ENCODE measurements at places on chromosomes 13 and 19. TPM values are rescaled to one million over a fixed set of nuclear protein-coding genes. Genes with fewer than 3 reads are reported as not detected.

GRCh38 chr13:39297664-39298171 is 259.5 kb downstream of the NHLRC3 start:
- H3K4me3 ChIP-seq = no peak overlapping the region
- no peaks in the 10 kb centered on the region for H3K4me1 ChIP-seq
- H3K36me3 ChIP-seq = no peaks in the 10 kb centered on the region
- DNase-seq = no peak

GRCh38 chr13:20340759-20341171 is 108.6 kb upstream of the GJB6 start:
- no peaks in the 10 kb centered on the region for H3K36me3 ChIP-seq
- no peaks in the 10 kb centered on the region for H3K27me3 ChIP-seq
- no peaks in the 10 kb centered on the region for H3K4me1 ChIP-seq
- H3K4me3 ChIP-seq = no peak overlapping the region
- no peak overlapping the region for H3K27ac ChIP-seq

Gene ZNF506
- total RNA-seq = 57.9 TPM

DNA sequence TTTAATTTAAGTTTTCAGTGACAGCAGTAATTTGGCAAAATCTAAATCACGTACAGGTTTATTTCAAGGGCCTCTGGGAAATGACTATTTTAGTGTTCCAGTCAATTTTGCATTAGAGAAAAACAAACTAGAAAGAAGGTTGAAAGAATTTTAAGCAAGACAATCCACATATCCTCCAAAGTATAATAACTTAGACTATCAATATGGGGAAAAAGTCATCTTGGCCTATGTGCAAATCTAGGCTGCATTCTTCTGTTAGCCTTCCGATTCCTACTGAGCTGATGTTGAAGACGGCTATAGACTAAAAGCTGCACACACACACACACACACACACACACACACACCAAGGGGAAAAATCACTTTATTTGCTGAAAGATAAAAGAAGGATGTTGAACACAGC is 81.3 kb downstream of the SLITRK6 start:
- no peak overlapping the region for H3K4me3 ChIP-seq
- H3K4me1 ChIP-seq = no peaks in the 10 kb centered on the region
- no peak for DNase-seq
- H3K27ac ChIP-seq = no peak overlapping the region
- no peaks in the 10 kb centered on the region for H3K36me3 ChIP-seq
- H3K27me3 ChIP-seq = no peaks in the 10 kb centered on the region

DNA sequence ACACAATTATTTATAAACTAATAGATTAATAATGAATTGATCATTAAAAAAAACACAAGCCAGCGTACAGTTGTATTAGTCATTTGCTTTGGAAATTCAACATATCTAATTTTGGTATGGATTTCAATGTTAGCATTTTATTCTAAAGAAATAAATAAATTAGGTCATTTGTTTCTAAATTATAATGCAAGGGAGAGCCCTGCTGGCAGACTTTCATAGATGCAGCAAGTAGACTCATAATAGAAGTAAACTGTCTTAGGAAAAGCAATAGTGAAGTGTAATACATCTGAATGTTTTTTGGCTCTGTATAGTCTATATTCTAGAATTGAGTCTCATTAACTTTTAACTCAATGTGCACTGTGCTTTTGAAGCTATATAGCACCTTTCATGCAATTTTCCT is 982.4 kb upstream of the MIR17HG start:
- H3K27ac ChIP-seq = no peak overlapping the region
- DNase-seq = no peak
- H3K4me3 ChIP-seq = no peak overlapping the region
- H3K27me3 ChIP-seq = no peaks in the 10 kb centered on the region

DNA sequence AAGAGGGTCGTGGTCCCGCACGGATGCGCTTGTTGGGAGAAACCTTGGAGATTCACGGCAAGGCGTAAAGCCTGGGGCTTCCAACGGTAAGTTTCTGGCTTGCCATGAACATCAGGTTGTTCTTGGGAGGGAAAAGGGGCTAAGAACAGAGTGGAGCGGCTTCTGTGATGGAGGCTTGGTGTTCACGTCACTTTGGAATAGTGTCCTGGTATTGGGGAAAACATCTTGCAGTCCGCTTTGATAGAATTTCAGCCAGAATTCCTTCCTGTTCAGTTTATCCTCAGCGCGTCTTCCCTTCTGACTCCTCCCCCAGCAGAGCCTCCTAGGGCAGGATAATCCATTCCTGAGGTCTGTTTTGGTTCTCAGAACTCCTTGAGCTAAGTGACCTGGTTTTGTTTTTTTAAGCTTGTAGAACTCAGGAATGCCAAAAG is 2.0 kb downstream of the KCTD15 start:
- peak; percentile 61 for DNase-seq
- H3K4me3 ChIP-seq = peak overlapping the region; percentile 20
- no peaks in the 10 kb centered on the region for H3K27me3 ChIP-seq
- H3K4me1 ChIP-seq = peaks cover 22% of the 10 kb centered on the region
- H3K27ac ChIP-seq = peak overlapping the region; percentile 88

GRCh38 chr19:32287811-32288227 is 57.6 kb upstream of the ZNF507 start:
- peak; percentile 45 for DNase-seq
- H3K27ac ChIP-seq = no peak overlapping the region
- no peaks in the 10 kb centered on the region for H3K27me3 ChIP-seq
- H3K36me3 ChIP-seq = no peaks in the 10 kb centered on the region

DNA sequence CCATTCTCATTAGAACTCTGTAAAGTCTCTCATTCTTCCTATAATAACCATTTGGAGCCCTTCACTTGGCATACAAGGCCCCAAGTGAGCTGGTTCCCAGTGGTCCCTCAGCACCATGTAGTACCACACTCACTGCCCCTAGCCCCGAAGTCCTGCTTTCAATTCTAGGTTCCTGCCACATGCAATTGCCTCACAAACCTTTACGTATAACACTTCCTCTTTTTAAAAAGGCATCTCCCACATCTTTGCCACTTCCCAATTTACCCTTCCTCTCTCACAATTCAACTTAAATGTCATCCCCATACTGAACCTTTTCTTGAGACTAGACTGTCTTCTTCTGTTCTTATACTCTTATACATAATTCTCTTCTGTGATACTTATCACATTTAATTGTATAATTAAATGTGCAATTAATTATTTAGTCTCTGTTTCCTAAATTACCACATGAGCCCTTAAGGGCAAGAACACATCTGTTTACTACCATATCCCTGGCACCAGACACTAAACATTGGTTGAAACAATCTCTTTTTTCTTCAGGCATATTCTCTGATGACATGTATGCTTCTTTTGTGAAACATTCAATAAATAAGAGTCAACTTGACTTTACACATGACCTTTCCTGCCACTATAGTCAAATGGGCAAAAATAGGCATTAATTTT is 304.0 kb downstream of the SPRY2 start:
- H3K27ac ChIP-seq = no peak overlapping the region
- no peaks in the 10 kb centered on the region for H3K27me3 ChIP-seq
- H3K36me3 ChIP-seq = no peaks in the 10 kb centered on the region
- DNase-seq = no peak

DNA sequence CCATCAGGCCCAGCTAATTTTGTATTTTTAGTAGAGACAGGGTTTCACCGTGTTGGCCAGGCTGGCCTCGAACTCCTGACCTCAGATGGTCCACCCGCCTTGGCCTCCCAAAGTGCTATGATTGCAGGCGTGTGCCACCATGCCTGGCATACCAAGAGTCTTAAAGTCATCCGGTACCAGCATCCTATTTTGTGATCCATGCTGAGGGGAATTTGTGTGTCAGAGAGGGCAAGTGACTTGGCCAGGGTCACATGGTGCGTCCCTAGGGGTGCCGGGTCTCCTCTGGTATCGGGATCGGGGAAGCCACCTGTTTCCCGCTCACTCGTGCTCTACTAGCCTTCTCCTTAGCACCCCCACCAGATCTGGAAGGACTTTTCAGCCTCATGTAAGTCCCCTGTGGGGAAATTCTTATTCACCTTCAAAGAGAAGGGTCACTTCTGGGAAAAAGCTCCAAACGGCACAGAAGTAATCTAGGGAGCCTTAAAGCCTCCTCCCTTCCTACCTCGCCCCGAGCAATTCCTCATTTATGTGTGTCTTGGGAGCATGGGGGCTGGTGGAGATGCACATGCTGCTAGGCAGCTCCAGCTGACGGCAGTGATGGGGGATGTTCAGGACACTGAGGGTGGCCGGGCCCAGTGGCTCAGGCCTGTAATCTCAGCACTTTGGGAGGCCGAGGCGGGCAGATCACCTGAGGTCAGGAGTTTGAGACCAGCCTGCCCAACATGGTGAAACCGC is 6.1 kb upstream of the ANKLE1 start:
- peaks cover 55% of the 10 kb centered on the region for H3K36me3 ChIP-seq
- H3K4me1 ChIP-seq = no peaks in the 10 kb centered on the region
- H3K27me3 ChIP-seq = no peaks in the 10 kb centered on the region
- H3K27ac ChIP-seq = no peak overlapping the region
- no peak for DNase-seq

- no peaks in the 10 kb centered on the region for H3K36me3 ChIP-seq
- no peak overlapping the region for H3K4me3 ChIP-seq
- no peaks in the 10 kb centered on the region for H3K27me3 ChIP-seq
- no peak overlapping the region for H3K27ac ChIP-seq
- H3K4me1 ChIP-seq = no peaks in the 10 kb centered on the region
- DNase-seq = no peak
These were observed 421.0 kb upstream of the MIR17HG start for GRCh38 chr13:90926459-90926858.

GRCh38 chr13:51902776-51903175 is 41.0 kb downstream of the CCDC70 start:
- no peaks in the 10 kb centered on the region for H3K36me3 ChIP-seq
- no peak overlapping the region for H3K27ac ChIP-seq
- H3K4me3 ChIP-seq = no peak overlapping the region
- no peaks in the 10 kb centered on the region for H3K4me1 ChIP-seq
- H3K27me3 ChIP-seq = no peaks in the 10 kb centered on the region
- no peak for DNase-seq

DNA sequence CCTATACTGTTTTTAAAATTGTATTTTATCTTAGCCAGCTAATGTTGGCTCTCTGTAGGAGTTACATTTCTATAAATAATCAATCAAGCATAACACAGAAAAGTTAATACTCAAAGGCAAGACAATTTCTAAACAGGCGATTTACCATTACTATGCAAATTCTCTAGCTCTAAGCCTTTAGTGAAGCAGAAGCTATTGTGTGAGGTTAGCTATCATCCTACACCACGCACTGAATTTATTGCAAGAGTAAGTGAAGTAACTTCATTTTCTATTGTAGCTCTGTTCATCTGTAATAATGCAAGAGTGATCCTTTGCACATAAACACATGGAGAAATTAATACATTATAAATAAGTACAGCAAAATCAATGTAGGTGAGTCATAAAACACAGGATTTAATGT is 439.3 kb downstream of the PCDH9 start:
- no peak overlapping the region for H3K27ac ChIP-seq
- H3K4me3 ChIP-seq = no peak overlapping the region
- H3K36me3 ChIP-seq = no peaks in the 10 kb centered on the region
- no peaks in the 10 kb centered on the region for H3K27me3 ChIP-seq

Gene ZC3H4
- 26.4 TPM for total RNA-seq

Gene GPX4
- total RNA-seq = 444 TPM

GRCh38 chr19:313988-314815 is 23.0 kb upstream of the PLPP2 start:
- DNase-seq = no peak
- no peak overlapping the region for H3K4me3 ChIP-seq
- peaks cover 18% of the 10 kb centered on the region for H3K36me3 ChIP-seq
- no peak overlapping the region for H3K27ac ChIP-seq

Gene ABHD17A
- total RNA-seq = 89.1 TPM

Gene KIR2DL4
- not detected for total RNA-seq

Gene ZSWIM9
- total RNA-seq = 5.4 TPM

Gene TRPC4
- total RNA-seq = 0.24 TPM

- H3K27ac ChIP-seq = no peak overlapping the region
- DNase-seq = no peak
- no peaks in the 10 kb centered on the region for H3K36me3 ChIP-seq
- H3K27me3 ChIP-seq = no peaks in the 10 kb centered on the region
- H3K4me1 ChIP-seq = no peaks in the 10 kb centered on the region
- no peak overlapping the region for H3K4me3 ChIP-seq
These were observed 2.8 kb upstream of the A1BG start for GRCh38 chr19:58355908-58356765.

- no peak overlapping the region for H3K4me3 ChIP-seq
- H3K36me3 ChIP-seq = no peaks in the 10 kb centered on the region
- DNase-seq = no peak
- peak overlapping the region; percentile 32 for H3K27ac ChIP-seq
- H3K27me3 ChIP-seq = no peaks in the 10 kb centered on the region
These were observed 526.6 kb downstream of the KLF12 start for GRCh38 chr13:73607489-73608156.

Gene ZNF765
- 14.2 TPM for total RNA-seq

DNA sequence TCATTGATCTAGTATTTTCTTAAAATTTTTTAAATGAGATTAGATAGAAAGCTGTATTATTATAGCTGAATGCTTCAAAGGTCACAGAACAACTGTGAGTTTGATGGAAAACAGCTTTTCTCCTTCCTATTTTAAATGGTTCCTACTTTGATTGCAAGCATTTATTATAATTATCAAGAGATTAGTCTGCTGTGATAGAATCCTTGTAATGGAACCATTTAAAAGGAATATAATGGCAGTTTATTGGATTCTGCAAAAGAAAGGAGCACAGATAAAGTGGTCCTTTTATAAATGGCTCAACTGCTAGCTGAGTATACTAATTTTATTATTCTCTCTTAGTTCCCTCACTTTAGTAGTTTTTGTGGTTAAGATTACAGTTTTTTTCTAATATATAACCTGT is 87.0 kb downstream of the MAB21L1 start:
- H3K27me3 ChIP-seq = no peaks in the 10 kb centered on the region
- H3K36me3 ChIP-seq = no peaks in the 10 kb centered on the region
- no peaks in the 10 kb centered on the region for H3K4me1 ChIP-seq
- H3K4me3 ChIP-seq = no peak overlapping the region
- H3K27ac ChIP-seq = no peak overlapping the region

DNA sequence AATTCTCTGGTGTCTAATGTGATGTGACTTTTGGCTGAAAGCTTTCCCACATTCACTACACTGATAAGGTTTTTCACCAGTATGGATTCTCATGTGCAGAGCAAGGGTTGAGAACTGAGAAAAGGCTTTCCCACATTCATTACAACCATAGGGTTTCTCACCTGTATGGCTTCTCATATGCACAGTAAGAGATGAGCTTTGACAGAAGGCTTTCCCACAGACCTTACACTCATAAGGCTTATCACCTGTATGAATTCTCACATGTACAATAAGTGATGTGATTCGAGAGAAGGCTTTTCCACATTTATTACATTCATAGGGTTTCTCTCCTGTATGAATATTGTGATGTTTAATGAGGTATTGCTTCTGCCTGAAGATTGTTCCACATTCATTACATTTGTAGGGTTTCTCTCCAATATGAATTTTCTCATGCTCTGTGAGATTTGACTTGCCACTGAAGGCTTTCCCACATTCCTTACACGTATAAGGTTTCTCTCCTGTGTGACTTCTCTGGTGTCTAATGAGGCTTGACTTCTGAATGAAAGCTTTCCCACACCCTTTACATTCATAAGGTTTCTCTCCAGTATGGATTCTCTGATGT is 14.0 kb downstream of the ZNF260 start:
- no peaks in the 10 kb centered on the region for H3K27me3 ChIP-seq
- no peak overlapping the region for H3K4me3 ChIP-seq
- H3K27ac ChIP-seq = no peak overlapping the region
- H3K36me3 ChIP-seq = peaks cover 42% of the 10 kb centered on the region
- no peak for DNase-seq

Gene LCP1
- total RNA-seq = 14.3 TPM

Gene ERFL
- total RNA-seq = not detected

Gene IGFL3
- total RNA-seq = not detected

GRCh38 chr13:67402546-67402945 is 172.4 kb upstream of the PCDH9 start:
- DNase-seq = no peak
- H3K27ac ChIP-seq = no peak overlapping the region
- H3K4me1 ChIP-seq = no peaks in the 10 kb centered on the region
- H3K36me3 ChIP-seq = no peaks in the 10 kb centered on the region
- no peak overlapping the region for H3K4me3 ChIP-seq
- no peaks in the 10 kb centered on the region for H3K27me3 ChIP-seq

Gene STXBP2
- total RNA-seq = 73.0 TPM

Gene GIPR
- 1.2 TPM for total RNA-seq

Measured in thyroid gland (tissue), 4 donors.